ENCODE measurements at places on chromosomes 16 and 17. TPM values are rescaled to one million over a fixed set of nuclear protein-coding genes. Genes with fewer than 3 reads are reported as not detected.
A peak's percentile ranks its signal among the peaks of the same experiment; 100 is the strongest.

Gene C17orf75
- total RNA-seq = 14.0 TPM

Gene RUNDC3A
- 0.19 TPM for total RNA-seq

GRCh38 chr17:41098481-41098880, 539 bp upstream of the KRTAP4-8 start:
- DNase-seq = no peak

- DNase-seq = peak; percentile 89
These were observed at the start of gene ARL4D for GRCh38 chr17:43398724-43399595. ARL4D (plus strand) TSS chr17:43398993; CDS start chr17:43399733, 740 bp downstream.

GRCh38 chr16:66513111-66513723, 36.7 kb downstream of the TK2 start:
- no peak for DNase-seq

- no peak for DNase-seq
These were observed 27.5 kb downstream of the CEP295NL start for GRCh38 chr17:78875363-78876093.

DNA sequence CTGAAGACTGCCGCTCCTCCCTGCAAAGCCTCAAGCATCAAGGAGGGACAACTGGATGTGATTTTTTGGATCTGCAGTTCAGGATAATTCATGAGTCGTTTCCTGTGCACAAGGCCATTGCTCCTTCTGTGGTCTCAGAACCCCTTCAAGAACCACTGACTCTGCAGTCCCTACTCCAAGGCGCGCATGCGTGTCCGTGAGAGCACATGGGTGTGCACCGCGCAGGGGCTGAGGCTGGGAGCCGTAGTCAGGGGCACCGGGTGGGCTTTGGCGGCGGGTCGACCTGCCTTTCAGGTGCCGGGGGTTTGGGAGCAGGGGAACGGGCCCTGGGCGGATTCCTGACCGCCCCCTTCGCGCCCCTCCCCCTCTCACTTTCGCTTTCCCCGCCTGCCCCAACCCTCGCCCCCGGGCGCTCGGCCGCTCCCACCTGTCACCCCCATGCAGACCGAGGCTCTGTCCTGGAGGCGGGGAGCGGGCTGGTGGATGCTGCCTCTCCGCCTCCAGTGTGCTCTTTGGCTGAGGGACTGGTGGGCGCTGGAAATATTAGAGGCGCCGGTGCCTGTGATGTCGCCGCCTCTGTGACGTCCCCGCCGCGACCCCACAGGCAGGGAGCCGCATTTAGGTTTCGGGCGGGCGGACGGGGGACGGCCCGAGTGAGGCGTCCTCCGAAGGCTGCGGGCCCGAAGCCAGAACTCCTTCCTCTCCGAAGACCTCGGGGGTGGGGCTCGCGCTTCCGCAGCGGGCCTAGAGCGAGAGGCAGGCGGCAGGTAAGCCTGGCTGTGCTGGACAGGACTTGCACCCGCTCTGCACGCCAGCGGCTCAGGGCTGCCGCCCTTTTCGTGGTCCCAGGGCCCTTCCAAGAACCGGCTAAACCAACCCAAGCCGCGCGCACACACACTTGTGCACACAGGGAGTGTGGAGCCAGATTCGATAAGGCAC, at the start of gene SPATA32:
Gene SPATA32 (minus strand): TSS at position 518 of the 939 bp plus-strand sequence. CDS start 78 bp downstream, at position 440.
- DNase-seq = peak; percentile 78

All from CD8-positive, alpha-beta T cell (primary cell).